ENCODE measurements at places on chromosomes 7 and 10. TPM values are rescaled to one million over a fixed set of nuclear protein-coding genes. Genes with fewer than 3 reads are reported as not detected.

The FGF8 gene
- total RNA-seq = 0.82 TPM

GRCh38 chr7:121244120-121244870, 84.5 kb upstream of the WNT16 start:
- DNase-seq = no peak

The PKD1L1 gene
- total RNA-seq = 0.11 TPM

The WASL gene
- total RNA-seq = 32.5 TPM

GRCh38 chr7:105131033-105131656, 117.1 kb downstream of the KMT2E start:
- DNase-seq = no peak

- DNase-seq = no peak
Observed at GRCh38 chr10:80520661-80521470, 16.8 kb upstream of the SH2D4B start.
